ENCODE measurements at places on chromosomes 1 and 21.

- DNase-seq = no peak
These were observed 12.7 kb upstream of the TRAF3IP3 start for GRCh38 chr1:209743145-209743482.

- DNase-seq = no peak
These were observed 355.0 kb downstream of the SETD4 start for GRCh38 chr21:35705237-35705887.

DNA sequence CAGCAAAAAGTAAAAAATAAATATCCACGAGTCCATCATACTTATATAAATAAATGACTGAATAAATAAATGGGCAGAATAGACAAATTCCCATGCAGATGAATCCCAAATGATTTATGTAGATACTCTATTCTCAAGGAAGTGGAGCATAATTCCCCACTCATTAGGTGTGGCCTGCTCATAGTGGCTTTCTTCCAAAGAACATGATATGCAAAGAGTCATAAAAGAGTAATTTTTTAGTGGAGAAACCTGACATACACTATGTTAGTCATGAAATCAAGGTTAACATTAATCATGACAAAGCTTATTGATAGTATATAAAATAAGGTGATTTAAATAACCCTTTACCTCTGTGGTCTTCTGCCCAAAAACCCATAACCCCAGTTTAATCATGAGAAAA is 298.9 kb downstream of the DPYD start:
- DNase-seq = no peak

- no peak for DNase-seq
These were observed 38.4 kb downstream of the FYB2 start for GRCh38 chr1:56780826-56781225.

DNA sequence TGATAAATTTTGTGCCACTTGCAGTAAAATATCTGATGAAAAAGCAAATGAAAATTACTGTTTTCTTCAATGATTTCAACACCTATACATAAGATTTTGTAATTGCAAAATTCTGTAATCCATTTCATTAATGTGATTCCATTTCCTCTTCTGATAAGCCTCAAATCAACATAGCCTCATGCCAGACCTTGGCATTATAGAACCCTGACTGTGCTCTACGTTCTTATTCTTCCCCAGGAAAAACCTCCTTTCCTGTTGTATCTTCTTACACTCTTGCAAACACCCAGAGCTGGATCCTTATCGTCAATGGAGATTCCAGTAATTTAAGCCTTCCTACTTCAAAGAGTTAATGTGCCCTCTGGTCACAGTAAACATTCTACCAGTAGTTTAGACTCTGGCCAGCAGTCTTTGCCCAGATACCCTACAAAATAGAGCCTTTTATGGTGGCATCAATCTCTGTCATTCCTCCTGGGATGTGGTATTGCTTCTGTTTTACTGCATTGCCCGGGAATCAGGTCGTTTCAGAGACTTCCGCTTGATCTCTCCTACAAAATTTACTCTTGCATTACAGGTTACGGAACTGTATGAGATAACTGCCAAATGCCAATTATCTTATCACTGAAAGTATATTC is 48.5 kb upstream of the CHRM3 start:
- no peak for DNase-seq

All from cerebellum (tissue), 4 donors.